ENCODE measurements at places on chromosomes 5 and 9. TPM values are rescaled to one million over a fixed set of nuclear protein-coding genes. Genes with fewer than 3 reads are reported as not detected.

- H3K4me3 ChIP-seq = peak within 1 kb of the TSS; percentile 86
- H3K27ac ChIP-seq = peak within 1 kb of the TSS; percentile 82
- H3K27me3 ChIP-seq = peaks cover 32% of the 10 kb centered on the region
- H3K4me1 ChIP-seq = peaks cover 12% of the 10 kb centered on the region
- DNase-seq = peak; percentile 75
- H3K36me3 ChIP-seq = peaks cover 2% of the 10 kb centered on the region
Observed at GRCh38 chr5:73448463-73449136, at the start of gene FOXD1. TSS of gene FOXD1 (minus strand) at chr5:73448777. CDS start at chr5:73448362, 415 bp downstream.

- peaks cover 24% of the 10 kb centered on the region for H3K4me1 ChIP-seq
- no peaks in the 10 kb centered on the region for H3K27me3 ChIP-seq
- no peak for DNase-seq
- no peak overlapping the region for H3K4me3 ChIP-seq
- no peaks in the 10 kb centered on the region for H3K36me3 ChIP-seq
- no peak overlapping the region for H3K27ac ChIP-seq
Observed at GRCh38 chr5:59661311-59661710, 232.2 kb downstream of the PDE4D start.

GRCh38 chr5:127909821-127910220 is 173.7 kb upstream of the SLC12A2 start:
- no peak overlapping the region for H3K27ac ChIP-seq
- no peaks in the 10 kb centered on the region for H3K4me1 ChIP-seq
- no peaks in the 10 kb centered on the region for H3K36me3 ChIP-seq
- H3K27me3 ChIP-seq = no peaks in the 10 kb centered on the region
- H3K4me3 ChIP-seq = no peak overlapping the region
- no peak for DNase-seq

The DOK3 gene
- total RNA-seq = 20.5 TPM

GRCh38 chr9:27535701-27536118 is 6.1 kb upstream of the MOB3B start:
- DNase-seq = no peak
- no peak overlapping the region for H3K27ac ChIP-seq
- H3K4me1 ChIP-seq = peaks cover 45% of the 10 kb centered on the region
- no peaks in the 10 kb centered on the region for H3K36me3 ChIP-seq
- no peaks in the 10 kb centered on the region for H3K27me3 ChIP-seq

- DNase-seq = no peak
- no peak overlapping the region for H3K4me3 ChIP-seq
- H3K36me3 ChIP-seq = no peaks in the 10 kb centered on the region
- H3K27me3 ChIP-seq = no peaks in the 10 kb centered on the region
- H3K4me1 ChIP-seq = no peaks in the 10 kb centered on the region
- no peak overlapping the region for H3K27ac ChIP-seq
Observed at GRCh38 chr9:9170439-9171134, 1371.0 kb upstream of the DMAC1 start.

The SPINK6 gene
- not detected for total RNA-seq

GRCh38 chr5:179407191-179408175 is 62.2 kb upstream of the ADAMTS2 start:
- no peak overlapping the region for H3K4me3 ChIP-seq
- DNase-seq = no peak
- H3K27ac ChIP-seq = no peak overlapping the region

The EQTN gene
- total RNA-seq = not detected

DNA sequence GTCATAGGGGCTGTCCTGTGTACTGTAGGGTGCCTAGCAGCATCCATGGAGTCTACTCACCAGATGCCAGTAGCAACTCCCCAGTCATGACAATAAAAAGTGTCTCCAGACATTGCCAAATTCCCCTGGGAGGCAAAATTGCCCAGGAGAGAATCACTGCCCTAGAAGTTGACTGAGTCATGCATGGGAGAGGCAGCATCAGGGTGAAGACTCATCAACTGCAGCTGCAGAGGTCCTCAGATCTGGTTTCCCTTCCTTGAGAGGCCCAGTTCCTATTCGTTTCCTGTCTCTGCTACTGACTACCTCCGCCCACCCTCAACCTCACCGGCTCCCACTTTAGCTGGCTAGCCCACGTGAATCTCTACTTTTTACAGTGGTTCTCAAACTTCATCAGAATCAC is 88.6 kb upstream of the AGXT2 start:
- H3K4me1 ChIP-seq = no peaks in the 10 kb centered on the region
- no peak for DNase-seq
- no peak overlapping the region for H3K4me3 ChIP-seq
- H3K36me3 ChIP-seq = no peaks in the 10 kb centered on the region
- H3K27me3 ChIP-seq = no peaks in the 10 kb centered on the region
- H3K27ac ChIP-seq = no peak overlapping the region

The ZDHHC11 gene
- 4.2 TPM for total RNA-seq

The SLCO4C1 gene
- total RNA-seq = 0.14 TPM

DNA sequence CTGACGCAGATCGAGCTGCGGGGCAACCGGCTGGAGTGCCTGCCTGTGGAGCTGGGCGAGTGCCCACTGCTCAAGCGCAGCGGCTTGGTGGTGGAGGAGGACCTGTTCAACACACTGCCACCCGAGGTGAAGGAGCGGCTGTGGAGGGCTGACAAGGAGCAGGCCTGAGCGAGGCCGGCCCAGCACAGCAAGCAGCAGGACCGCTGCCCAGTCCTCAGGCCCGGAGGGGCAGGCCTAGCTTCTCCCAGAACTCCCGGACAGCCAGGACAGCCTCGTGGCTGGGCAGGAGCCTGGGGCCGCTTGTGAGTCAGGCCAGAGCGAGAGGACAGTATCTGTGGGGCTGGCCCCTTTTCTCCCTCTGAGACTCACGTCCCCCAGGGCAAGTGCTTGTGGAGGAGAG is 4.6 kb upstream of the PHYHD1 start:
- H3K27ac ChIP-seq = peak overlapping the region; percentile 96
- H3K36me3 ChIP-seq = peaks cover 24% of the 10 kb centered on the region
- peaks cover 76% of the 10 kb centered on the region for H3K4me1 ChIP-seq
- DNase-seq = no peak
- no peaks in the 10 kb centered on the region for H3K27me3 ChIP-seq

The ADAMTS19 gene
- not detected for total RNA-seq

The MCC gene
- total RNA-seq = 14.6 TPM

- DNase-seq = no peak
- no peaks in the 10 kb centered on the region for H3K27me3 ChIP-seq
- peaks cover 47% of the 10 kb centered on the region for H3K36me3 ChIP-seq
- H3K4me3 ChIP-seq = no peak overlapping the region
- H3K27ac ChIP-seq = no peak overlapping the region
Observed at GRCh38 chr5:178216088-178216534, 11.8 kb downstream of the HNRNPAB start.

- no peak for DNase-seq
- H3K36me3 ChIP-seq = no peaks in the 10 kb centered on the region
- no peaks in the 10 kb centered on the region for H3K4me1 ChIP-seq
- no peak overlapping the region for H3K4me3 ChIP-seq
Observed at GRCh38 chr9:93815135-93815534, 140.0 kb downstream of the BARX1 start.

DNA sequence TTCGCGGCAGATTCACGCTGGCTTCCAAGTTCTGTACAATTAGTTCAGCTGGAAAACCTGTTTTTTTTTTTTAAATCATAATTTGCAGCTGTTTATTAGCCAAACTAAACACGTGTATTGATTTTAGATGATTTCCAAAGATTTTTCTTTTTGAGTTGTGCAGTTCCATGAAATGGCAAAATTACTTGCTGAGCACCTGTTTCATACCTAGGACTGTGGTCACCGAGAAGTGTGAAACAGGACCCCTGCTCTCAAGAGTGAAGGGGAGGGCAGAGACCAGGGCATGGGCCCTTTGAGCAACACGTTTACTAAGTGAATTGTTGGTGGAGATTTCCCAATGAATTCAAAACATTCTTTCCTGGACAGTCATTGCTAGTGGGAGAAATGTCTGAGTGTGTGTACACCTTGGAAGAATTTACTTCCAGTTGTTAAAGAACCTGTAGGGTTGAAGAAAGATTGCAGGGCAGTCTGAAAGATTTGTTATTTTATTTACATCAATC is 688 bp downstream of the SNX24 start:
- no peaks in the 10 kb centered on the region for H3K27me3 ChIP-seq
- no peaks in the 10 kb centered on the region for H3K36me3 ChIP-seq
- H3K27ac ChIP-seq = peak overlapping the region; percentile 82
- DNase-seq = no peak
- H3K4me1 ChIP-seq = peaks cover 12% of the 10 kb centered on the region
- H3K4me3 ChIP-seq = peak overlapping the region; percentile 99

The ANKRD18A gene
- total RNA-seq = not detected

The SMIM3 gene
- 28.4 TPM for total RNA-seq

DNA sequence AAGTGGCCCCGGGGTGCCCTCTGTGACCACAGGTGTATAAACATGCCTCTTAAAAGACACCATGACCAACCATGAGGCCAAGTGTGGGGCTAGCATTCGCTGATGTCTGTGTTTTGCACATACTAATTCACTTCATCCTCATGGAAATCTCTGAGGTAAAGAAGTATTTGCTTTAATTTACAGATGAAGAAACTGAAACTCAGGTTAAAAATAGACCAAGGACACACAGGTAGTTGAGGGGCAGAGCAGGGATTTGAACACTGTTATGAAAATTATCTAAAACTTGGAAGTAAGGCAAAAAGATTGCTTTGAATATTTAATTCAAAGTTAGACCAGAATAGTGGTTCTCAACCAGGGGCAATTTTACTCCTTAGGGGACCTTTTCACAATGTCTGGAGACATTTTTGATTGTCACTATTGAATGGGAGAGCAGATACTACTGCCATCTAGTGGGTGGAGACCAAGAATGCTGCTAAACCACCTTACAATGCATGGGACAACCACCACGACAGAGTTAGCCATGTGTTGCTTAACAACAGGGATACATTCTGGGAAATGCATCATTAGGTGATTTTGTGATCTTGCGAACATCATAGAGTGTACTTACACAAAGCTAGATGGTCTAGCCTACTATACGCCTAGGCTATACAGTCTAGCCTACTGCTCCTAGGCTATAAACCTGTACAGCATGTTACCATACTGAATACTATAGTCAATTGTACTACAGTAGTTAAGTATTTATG is 8.0 kb upstream of the FXN start:
- no peaks in the 10 kb centered on the region for H3K36me3 ChIP-seq
- H3K27me3 ChIP-seq = no peaks in the 10 kb centered on the region
- no peaks in the 10 kb centered on the region for H3K4me1 ChIP-seq
- DNase-seq = no peak

- H3K27ac ChIP-seq = no peak overlapping the region
- no peaks in the 10 kb centered on the region for H3K27me3 ChIP-seq
- DNase-seq = no peak
- H3K36me3 ChIP-seq = no peaks in the 10 kb centered on the region
- H3K4me3 ChIP-seq = no peak overlapping the region
Observed at GRCh38 chr9:36779582-36779981, 206.9 kb downstream of the MELK start.

GRCh38 chr5:98130261-98131035 is 643.0 kb upstream of the RGMB start:
- H3K4me3 ChIP-seq = no peak overlapping the region
- no peak for DNase-seq
- no peaks in the 10 kb centered on the region for H3K36me3 ChIP-seq

The POU5F2 gene
- 4.6 TPM for total RNA-seq

The BAAT gene
- total RNA-seq = 0.92 TPM

The TLR4 gene
- total RNA-seq = 78.2 TPM

DNA sequence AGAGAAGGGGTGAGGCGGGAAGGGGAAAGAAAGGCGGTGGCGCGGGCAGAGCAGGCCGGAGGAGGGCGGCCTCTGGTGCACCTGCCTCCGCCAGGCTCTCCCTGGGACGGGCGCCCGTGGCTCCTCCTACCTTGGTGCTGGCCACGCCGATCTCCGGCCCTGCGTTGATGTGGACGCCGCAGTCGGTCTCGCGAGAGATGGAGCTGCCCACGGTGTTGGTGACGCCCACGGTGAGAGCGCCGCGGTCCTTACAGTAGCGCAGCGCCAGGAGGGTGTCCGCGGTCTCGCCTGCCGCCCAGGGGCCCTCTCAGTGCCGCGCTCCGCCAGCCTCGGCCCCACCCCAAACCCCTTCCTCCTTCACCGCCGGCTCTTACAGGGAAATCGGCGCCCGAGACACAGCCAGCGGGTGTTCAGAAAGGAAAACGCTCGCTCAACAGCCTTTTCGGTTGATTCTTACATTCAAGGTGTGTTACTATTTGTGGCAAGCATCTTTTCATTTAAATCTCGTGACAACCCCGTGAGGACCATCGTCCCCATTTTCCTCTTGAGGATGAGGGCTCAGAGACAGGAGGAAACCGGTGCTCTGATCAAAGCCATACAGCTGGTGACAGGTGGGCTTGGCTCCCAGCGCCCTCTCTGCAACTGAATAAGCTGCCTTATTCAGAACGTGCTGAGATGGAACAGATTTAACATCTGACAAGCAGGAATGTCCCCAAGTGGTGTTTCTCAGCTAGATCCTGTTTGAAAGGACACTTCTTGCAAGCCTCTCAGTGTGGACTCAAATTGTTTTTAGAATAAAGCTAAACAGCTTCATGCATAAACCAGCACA is 22.0 kb upstream of the MAPK9 start:
- no peaks in the 10 kb centered on the region for H3K27me3 ChIP-seq
- H3K27ac ChIP-seq = no peak overlapping the region
- H3K4me1 ChIP-seq = no peaks in the 10 kb centered on the region
- no peak for DNase-seq
- H3K4me3 ChIP-seq = no peak overlapping the region

- no peak overlapping the region for H3K4me3 ChIP-seq
- no peak overlapping the region for H3K27ac ChIP-seq
- no peaks in the 10 kb centered on the region for H3K27me3 ChIP-seq
- DNase-seq = no peak
- H3K4me1 ChIP-seq = no peaks in the 10 kb centered on the region
Observed at GRCh38 chr9:34719021-34719768, 9.3 kb upstream of the CCL21 start.

The EGR1 gene
- total RNA-seq = 98.3 TPM

GRCh38 chr9:87337335-87338087 is 160.2 kb upstream of the DAPK1 start:
- no peak overlapping the region for H3K27ac ChIP-seq
- no peaks in the 10 kb centered on the region for H3K36me3 ChIP-seq
- H3K4me3 ChIP-seq = peak overlapping the region; percentile 59
- DNase-seq = no peak
- no peaks in the 10 kb centered on the region for H3K27me3 ChIP-seq

The CCDC69 gene
- 75.3 TPM for total RNA-seq

The LHX2 gene
- total RNA-seq = not detected

- no peak for DNase-seq
- H3K4me3 ChIP-seq = no peak overlapping the region
- H3K4me1 ChIP-seq = no peaks in the 10 kb centered on the region
- no peaks in the 10 kb centered on the region for H3K27me3 ChIP-seq
- H3K36me3 ChIP-seq = no peaks in the 10 kb centered on the region
Observed at GRCh38 chr9:9901624-9902023, 711.2 kb downstream of the PTPRD start.

DNA sequence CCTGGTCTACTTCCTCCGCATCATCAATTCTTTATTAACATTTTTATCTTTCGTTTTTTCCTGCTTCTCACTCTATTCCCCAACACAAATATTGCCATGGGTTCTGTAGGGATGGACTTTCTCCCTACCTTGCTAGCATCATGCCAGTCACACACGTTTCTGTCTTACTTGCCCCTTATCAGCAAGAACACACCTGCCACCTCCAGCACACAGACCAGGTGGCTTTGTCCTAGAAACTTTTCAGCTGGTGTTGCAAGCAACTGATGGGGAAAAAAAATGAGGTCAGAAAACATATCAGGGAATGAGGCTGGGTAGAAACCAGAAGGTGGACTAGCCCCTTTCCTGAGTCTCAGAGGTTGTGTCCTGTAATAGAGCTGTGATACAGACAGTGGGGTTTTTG is 5.8 kb downstream of the SH3RF2 start:
- no peak overlapping the region for H3K4me3 ChIP-seq
- no peaks in the 10 kb centered on the region for H3K27me3 ChIP-seq
- DNase-seq = no peak
- H3K36me3 ChIP-seq = no peaks in the 10 kb centered on the region
- no peak overlapping the region for H3K27ac ChIP-seq
- H3K4me1 ChIP-seq = peaks cover 73% of the 10 kb centered on the region
